ENCODE measurements at places on chromosomes 12 and 14. TPM values are rescaled to one million over a fixed set of nuclear protein-coding genes. Genes with fewer than 3 reads are reported as not detected.

DNA sequence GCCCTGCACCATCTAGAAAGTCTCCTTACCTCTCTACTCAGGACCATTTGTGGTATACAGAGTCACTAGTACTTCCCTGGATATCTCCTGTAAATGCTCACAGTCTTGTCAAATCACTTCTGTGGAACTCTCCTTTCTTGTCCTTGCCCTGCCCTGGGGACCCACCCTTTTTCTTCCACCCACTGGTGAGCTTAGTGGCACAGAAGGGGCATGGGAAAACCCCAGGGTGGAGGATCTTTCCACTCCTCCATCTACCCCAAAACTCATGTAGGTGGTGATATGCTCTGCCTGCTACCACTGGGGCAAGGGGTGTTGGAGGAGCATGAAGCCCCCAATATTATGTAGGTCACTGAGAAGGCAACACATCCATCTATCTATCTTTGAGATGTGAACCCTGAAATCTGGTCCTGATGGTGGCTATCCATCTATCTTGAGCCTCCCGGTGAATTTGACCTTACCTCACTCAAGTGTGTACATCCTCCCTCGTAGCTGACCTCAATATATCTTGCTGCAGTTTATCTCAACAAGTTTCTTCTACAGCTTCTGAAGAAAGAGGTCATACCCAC, 943 bp downstream of the TESPA1 start:
- peak overlapping the region; percentile 92 for H3K4me3 ChIP-seq
- peaks cover 62% of the 10 kb centered on the region for H3K4me1 ChIP-seq
- peaks cover 67% of the 10 kb centered on the region for H3K36me3 ChIP-seq

DNA sequence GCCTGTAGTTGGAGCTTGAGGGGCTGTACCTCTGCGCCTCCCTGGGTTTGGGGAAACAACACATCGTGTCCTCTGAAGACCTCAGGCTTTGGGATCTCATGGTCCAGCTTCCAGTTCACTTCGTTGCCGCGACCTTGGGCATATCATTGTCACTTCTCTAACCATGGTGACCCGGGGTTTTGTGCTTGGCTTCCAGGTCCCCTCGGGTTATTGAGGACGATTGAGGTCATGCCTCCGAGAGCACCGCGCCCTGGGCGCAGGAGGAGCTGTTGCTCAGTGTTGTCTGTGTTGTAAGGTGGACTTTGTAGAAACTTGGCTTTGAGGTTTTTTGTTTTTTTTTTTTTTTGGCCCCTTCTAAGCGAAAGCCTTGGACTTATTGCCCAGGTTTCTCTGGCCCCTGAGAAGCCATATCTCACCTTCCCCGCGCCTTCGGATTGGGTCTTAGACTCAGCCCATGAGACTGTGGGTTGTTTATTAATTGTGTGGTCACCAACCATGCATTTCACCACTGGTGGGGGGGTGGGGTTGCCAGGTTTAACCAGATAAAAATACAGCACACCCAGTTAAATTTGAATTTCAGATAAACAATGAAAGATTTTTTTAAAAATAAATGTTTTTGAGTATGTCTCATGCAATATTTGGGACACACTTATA, 2.6 kb downstream of the BCL7A start:
- no peak for DNase-seq
- H3K27ac ChIP-seq: no peak overlapping the region
- H3K4me1 ChIP-seq: peaks cover 9% of the 10 kb centered on the region
- H3K36me3 ChIP-seq: no peaks in the 10 kb centered on the region

- no peaks in the 10 kb centered on the region for H3K36me3 ChIP-seq
- peaks cover 2% of the 10 kb centered on the region for H3K4me1 ChIP-seq
- DNase-seq: no peak
- peaks cover 6% of the 10 kb centered on the region for H3K27me3 ChIP-seq
These were observed 204.2 kb upstream of the HMGA2 start for GRCh38 chr12:65620046-65620445.

DNA sequence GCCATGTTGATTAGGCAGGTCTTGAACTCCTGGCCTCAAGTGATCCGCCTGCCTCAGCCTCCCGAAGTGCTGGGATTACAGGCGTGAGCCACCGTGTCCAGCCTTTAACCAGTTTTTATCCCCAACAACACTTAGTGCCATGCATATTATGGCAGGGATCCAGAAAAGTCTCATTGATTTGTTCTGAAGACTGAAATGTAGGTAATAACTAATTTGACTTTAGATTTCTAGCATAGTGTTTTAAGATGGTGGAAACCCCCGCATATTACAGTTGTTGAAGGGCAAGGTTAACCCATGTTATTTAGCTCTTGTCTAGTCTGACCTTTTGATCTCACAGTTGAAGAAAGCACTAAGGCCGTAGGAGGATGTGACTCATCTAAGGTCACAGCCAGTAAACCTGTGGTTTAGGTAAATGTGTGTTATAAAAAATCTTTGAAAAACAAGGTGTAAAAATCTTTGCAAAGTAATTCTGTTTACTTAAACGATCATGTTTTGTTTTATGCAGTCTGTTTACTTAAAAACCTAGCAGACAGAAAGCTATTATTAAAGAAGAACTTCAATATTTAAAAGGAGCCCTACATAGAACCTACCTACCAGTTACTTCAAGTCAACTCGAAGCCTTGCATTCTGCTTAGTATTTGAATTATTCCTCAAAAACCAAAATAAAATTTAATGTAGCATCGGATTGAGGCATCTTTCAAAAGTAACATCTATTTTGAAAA, 24.8 kb downstream of the BICDL1 start:
- peak overlapping the region; percentile 96 for H3K27ac ChIP-seq
- peak; percentile 52 for DNase-seq
- H3K27me3 ChIP-seq: no peaks in the 10 kb centered on the region
- H3K36me3 ChIP-seq: peaks cover 75% of the 10 kb centered on the region
- H3K4me1 ChIP-seq: peaks cover 68% of the 10 kb centered on the region

GRCh38 chr12:74412606-74413230, 124.9 kb upstream of the ATXN7L3B start:
- H3K4me3 ChIP-seq: no peak overlapping the region
- no peak for DNase-seq
- no peaks in the 10 kb centered on the region for H3K4me1 ChIP-seq
- peaks cover 1% of the 10 kb centered on the region for H3K27me3 ChIP-seq
- no peaks in the 10 kb centered on the region for H3K36me3 ChIP-seq
- no peak overlapping the region for H3K27ac ChIP-seq

DNA sequence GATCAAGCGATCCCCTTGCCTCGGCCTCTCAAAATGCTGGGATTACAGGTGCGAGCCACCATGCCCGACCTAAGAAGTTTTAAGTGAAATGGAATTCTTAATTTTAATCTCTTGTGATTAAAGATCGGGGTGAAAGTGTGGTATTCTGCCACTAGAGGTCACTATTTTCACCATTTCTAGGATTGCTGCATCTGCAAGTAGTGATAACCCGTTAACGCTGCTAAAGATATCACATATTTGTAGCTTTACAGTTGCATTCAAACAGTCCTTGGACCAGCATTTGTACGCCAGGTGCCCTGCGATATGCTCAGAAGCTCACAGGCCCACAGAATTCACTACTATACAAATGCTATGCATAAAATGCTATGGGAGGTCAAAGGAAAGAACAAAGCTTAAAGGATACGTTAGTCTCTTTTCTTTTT, 19.3 kb downstream of the CCDC62 start:
- no peaks in the 10 kb centered on the region for H3K27me3 ChIP-seq
- no peak for DNase-seq
- no peaks in the 10 kb centered on the region for H3K36me3 ChIP-seq
- no peak overlapping the region for H3K4me3 ChIP-seq
- no peak overlapping the region for H3K27ac ChIP-seq

DNA sequence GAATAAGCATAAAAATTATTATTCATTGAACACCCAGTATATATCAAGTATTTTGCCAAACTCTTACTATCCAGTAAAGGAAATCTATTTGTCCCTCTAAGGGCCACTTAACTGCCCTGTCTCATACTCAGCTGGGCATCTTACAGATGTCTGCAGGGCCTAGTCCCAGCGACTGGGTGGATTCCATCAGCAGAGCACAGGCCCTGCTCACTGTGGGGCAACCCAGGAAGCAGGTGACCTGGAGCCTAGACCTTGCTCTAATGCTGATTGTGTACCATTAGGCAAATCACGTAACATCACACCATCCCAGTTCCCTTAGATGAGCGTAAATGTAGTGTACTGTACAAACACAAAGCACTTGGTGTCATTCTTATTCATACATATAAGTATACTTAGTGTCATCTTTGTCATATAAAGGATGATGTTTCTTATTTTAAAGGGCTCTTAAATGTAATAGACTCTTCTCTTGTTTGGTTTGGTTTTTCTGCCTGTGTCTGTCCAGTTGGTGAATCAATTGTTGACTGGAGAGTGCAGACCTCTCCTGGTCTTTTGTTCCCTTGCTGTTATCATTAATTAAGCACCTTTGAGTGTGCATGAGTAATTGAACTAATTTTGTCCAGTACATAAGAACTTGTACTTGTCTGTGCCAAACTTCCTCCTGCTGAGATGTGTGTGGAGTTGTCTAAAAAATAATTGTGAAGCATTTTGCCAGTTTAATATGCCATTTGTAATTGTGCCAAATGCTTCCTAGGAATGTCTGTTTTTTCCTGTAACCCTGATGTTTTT, 49.3 kb downstream of the RAB35 start:
- peaks cover 70% of the 10 kb centered on the region for H3K36me3 ChIP-seq
- H3K4me1 ChIP-seq: peaks cover 16% of the 10 kb centered on the region
- H3K27ac ChIP-seq: no peak overlapping the region
- H3K4me3 ChIP-seq: no peak overlapping the region
- DNase-seq: no peak
- H3K27me3 ChIP-seq: no peaks in the 10 kb centered on the region

GRCh38 chr14:54174457-54174856, 217.8 kb upstream of the BMP4 start:
- no peak for DNase-seq
- peaks cover 4% of the 10 kb centered on the region for H3K4me1 ChIP-seq
- H3K27ac ChIP-seq: no peak overlapping the region
- H3K4me3 ChIP-seq: no peak overlapping the region

- no peak for DNase-seq
- H3K36me3 ChIP-seq: no peaks in the 10 kb centered on the region
- H3K27ac ChIP-seq: no peak overlapping the region
- H3K27me3 ChIP-seq: no peaks in the 10 kb centered on the region
These were observed 185.3 kb downstream of the CALM1 start for GRCh38 chr14:90582166-90582565.

- no peak overlapping the region for H3K27ac ChIP-seq
- no peaks in the 10 kb centered on the region for H3K36me3 ChIP-seq
- no peaks in the 10 kb centered on the region for H3K4me1 ChIP-seq
- H3K27me3 ChIP-seq: peaks cover 7% of the 10 kb centered on the region
These were observed 44.2 kb upstream of the PRMT8 start for GRCh38 chr12:3446653-3447270.

GRCh38 chr14:91728616-91729183, 3.2 kb downstream of the CATSPERB start:
- no peak overlapping the region for H3K4me3 ChIP-seq
- DNase-seq: no peak
- no peaks in the 10 kb centered on the region for H3K36me3 ChIP-seq
- H3K4me1 ChIP-seq: peaks cover 5% of the 10 kb centered on the region
- no peaks in the 10 kb centered on the region for H3K27me3 ChIP-seq
- H3K27ac ChIP-seq: no peak overlapping the region

DNA sequence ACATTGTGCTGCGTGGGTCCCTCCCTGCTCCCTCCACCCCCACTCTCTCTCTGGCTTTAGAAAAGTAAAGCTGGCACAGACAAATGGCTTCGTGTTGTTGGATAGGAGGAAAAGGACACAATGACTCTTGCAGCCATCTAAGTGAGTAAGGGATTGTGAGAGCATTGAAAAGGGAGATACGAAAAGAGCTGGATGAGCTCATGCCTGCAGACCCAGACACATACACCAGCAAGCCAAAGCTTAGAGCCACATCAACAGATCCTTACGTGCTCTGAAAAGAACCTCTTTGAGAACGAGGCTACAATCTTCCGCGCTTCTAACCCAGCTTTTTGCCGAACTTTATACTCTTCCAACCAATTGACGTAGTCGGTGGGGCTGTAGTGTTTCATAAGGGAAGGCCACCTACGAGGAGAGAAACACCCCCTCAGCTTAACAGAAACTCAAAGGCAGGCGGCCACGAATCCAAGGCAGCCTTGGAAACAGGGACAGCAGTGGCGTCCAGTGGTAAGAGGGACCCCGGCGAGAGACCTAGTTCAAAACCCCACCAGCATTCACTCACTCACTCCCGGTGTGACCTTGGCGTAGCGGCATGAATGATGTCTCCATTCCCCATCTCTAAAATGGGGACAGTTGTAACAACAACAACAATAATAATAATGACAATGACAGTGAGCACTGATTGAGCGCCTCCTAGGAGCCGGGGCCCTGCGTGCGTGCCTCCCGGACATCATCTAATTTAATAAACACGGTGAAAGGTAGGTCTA, 1.1 kb downstream of the FBXO21 start:
- no peak for DNase-seq
- H3K27me3 ChIP-seq: peaks cover 8% of the 10 kb centered on the region
- peak overlapping the region; percentile 89 for H3K4me3 ChIP-seq
- peaks cover 19% of the 10 kb centered on the region for H3K4me1 ChIP-seq
- peaks cover 41% of the 10 kb centered on the region for H3K36me3 ChIP-seq
- peak overlapping the region; percentile 68 for H3K27ac ChIP-seq

DNA sequence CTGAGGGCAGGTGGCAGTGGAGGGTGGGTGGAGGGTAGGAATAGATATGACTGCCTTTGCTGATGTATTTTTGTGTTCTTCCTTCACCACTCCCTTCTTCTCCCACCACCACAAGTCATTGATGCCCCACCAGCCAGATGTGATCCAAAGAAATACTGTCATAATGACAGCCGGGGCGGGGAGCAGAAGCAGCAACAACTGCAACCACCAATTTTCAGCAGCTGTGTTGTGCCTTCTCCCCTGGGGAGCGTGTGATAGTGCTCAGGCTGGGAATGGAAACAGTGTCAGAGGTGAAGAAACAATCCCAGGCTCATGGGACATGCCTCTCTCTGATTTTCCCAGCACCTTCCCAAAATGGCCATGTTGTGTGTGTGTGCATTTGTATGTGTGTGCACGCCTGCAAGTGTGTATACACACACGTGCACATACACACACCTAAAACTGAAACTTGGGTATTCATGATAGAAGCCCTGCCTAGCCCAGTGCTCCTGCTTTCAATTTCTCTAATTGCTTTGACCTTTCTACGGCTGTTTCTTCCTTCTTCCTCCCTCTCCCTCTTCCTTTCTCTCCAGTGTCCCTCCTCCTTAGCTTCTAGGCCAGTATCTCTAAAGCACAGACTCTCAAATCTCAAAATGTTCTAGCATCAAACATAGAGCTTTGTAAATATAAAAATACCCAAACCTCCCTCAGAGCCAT, 299.2 kb upstream of the FKBP4 start:
- H3K36me3 ChIP-seq: no peaks in the 10 kb centered on the region
- peaks cover 3% of the 10 kb centered on the region for H3K27me3 ChIP-seq
- H3K27ac ChIP-seq: no peak overlapping the region
- H3K4me1 ChIP-seq: peaks cover 3% of the 10 kb centered on the region
- no peak for DNase-seq

DNA sequence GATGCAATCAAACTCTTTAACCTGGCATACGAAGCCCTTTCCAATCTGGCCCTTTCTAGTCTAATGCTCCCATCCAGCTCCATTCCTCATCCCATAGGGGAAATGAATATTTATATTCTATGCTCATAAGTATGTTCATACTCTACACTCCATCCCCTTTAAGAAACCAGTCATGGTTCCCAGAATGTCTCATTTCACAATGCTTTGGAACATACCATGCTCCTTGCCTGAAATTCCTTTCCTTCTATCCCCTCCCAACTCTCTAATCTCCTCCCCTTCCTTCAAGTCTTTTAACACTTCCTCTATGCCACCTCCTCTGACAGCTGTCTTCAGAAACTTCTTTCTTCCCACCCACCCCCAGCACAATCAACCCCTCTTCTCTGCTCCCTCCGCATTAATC, 207.0 kb upstream of the CAND1 start:
- no peak overlapping the region for H3K4me3 ChIP-seq
- DNase-seq: no peak
- no peaks in the 10 kb centered on the region for H3K4me1 ChIP-seq
- H3K27ac ChIP-seq: no peak overlapping the region

WNT1 gene
- 0.60 TPM for total RNA-seq

NOS1 gene
- total RNA-seq: not detected

MEG3 gene
- not detected for total RNA-seq
